Immature natural killer cell (primary cell): ENCODE measurements at places on chromosomes 12 and 14. TPM values are rescaled to one million over a fixed set of nuclear protein-coding genes. Genes with fewer than 3 reads are reported as not detected.

The SLC6A15 gene
- not detected for polyA plus RNA-seq

The HOXC12 gene
- polyA plus RNA-seq = not detected

The ASPG gene
- not detected for polyA plus RNA-seq

The KRT6A gene
- polyA plus RNA-seq = not detected

The GPR84 gene
- polyA plus RNA-seq = not detected

The LHX5 gene
- not detected for polyA plus RNA-seq

The CLEC4E gene
- polyA plus RNA-seq = not detected

DNA sequence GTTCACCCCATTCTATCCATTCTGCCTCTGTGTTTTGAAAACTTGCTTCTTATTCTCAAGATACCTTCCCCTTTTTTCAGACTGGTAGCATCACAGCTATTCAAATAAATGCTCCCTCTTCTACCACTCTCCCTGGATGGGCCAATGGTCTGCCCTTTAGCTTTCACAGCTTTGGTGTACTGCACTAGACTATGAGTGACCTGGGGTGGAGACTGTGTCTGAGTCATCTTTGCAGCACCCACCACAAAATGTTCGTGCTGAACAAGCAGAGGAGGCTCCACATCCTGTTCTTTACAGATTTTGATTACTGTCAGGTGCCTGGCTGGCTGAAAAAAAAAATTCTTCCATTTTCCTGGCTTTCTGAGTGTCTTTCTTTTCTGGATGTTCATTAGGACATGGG, 1104.1 kb upstream of the TMEM132C start:
- H3K27me3 ChIP-seq = peaks cover 4% of the 10 kb centered on the region
- H3K36me3 ChIP-seq = no peaks in the 10 kb centered on the region
- peak; percentile 68 for DNase-seq
- peaks cover 42% of the 10 kb centered on the region for H3K4me1 ChIP-seq

DNA sequence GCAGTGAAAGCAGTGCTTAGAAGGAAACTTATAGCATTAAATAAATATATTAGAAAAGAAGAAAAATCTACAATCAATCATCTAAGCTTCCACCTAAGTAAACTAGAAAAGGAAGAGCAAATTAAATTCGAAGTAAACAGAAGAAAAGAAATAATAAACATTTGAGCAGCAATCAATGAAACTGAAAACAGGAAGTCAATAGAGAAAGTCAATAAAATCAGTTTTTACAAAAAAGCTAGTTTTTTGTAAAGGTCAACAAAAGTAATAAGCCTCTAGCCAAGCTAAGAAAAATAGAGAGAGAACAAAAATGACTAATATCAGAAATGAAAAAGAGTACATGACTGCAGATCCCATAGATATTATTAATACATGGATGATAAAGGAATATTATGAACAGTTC, 34.2 kb upstream of the KTN1 start:
- H3K36me3 ChIP-seq = no peaks in the 10 kb centered on the region
- H3K4me3 ChIP-seq = no peak overlapping the region
- H3K4me1 ChIP-seq = no peaks in the 10 kb centered on the region
- DNase-seq = no peak
- no peak overlapping the region for H3K27ac ChIP-seq

DNA sequence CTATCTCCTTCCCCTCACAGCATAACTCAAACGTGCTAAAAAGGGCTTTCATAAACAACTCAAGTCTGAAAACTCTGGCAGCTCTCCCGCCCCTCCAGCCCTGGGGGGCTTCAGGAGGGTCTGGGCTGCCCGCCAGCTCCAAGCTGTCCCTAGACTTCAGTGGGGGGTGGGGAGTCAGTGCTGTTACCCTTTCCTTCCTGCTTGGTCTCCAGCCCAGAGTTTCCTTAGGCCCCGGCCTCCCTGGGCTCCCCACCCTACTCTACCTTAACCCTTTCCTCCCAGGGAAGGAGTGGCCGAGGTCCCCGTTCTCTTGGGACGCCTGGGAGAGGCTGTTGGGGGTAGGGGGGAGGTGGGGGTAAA, 530 bp upstream of the NYNRIN start:
- H3K36me3 ChIP-seq = no peaks in the 10 kb centered on the region
- H3K27ac ChIP-seq = no peak overlapping the region
- peaks cover 5% of the 10 kb centered on the region for H3K27me3 ChIP-seq
- no peak overlapping the region for H3K4me3 ChIP-seq
- peaks cover 13% of the 10 kb centered on the region for H3K4me1 ChIP-seq

- H3K4me1 ChIP-seq = peaks cover 74% of the 10 kb centered on the region
- H3K4me3 ChIP-seq = peak overlapping the region; percentile 99
Measured at GRCh38 chr12:9649532-9649940, 20.0 kb upstream of the CLEC2D start.

DNA sequence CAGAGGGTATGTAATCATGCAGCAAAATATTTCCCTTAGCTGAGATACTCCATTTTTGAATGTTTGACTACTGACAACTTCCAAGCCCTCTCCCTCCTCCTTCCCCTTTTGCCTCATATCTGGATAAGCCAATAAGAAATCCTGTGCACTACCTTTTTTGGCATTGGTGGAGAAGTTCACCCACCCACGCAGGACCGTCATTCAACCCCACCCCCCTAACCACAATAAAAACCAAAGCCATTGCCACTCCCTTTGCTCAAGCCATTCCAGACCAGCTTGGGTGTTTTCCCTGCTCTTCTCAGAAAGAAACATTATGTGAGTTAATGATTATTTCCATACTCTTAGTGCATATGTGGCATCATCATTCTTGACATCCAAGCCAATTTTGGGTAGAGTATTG, 176.7 kb downstream of the PTPN11 start:
- H3K4me1 ChIP-seq = no peaks in the 10 kb centered on the region
- no peak for DNase-seq
- no peaks in the 10 kb centered on the region for H3K36me3 ChIP-seq
- H3K27me3 ChIP-seq = peaks cover 3% of the 10 kb centered on the region
- H3K27ac ChIP-seq = no peak overlapping the region

GRCh38 chr12:10829994-10830393, 3.8 kb upstream of the TAS2R10 start:
- no peaks in the 10 kb centered on the region for H3K36me3 ChIP-seq
- H3K4me3 ChIP-seq = no peak overlapping the region
- H3K4me1 ChIP-seq = no peaks in the 10 kb centered on the region
- peaks cover 2% of the 10 kb centered on the region for H3K27me3 ChIP-seq
- no peak for DNase-seq

DNA sequence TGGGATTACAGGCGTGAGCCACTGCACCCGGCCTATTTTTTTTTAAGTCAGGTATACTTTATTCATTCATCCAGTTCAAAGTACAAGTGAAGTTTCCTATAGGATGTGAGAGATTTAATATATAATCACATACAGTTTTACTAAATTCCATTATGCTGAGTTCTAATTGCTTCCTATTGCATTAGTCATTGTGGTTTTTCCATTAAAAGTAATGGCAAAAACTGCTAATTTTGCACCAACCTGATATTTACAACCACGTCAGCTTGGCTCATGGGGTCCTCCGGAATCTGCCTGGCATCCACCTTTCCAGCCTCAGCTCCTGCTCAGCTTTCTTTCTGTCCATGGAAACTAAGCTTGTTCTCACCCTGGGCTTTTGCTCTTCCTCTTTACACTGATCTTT, 67.0 kb upstream of the CSRP2 start:
- DNase-seq = no peak
- H3K27me3 ChIP-seq = no peaks in the 10 kb centered on the region
- H3K36me3 ChIP-seq = no peaks in the 10 kb centered on the region
- no peak overlapping the region for H3K27ac ChIP-seq

- DNase-seq = peak; percentile 49
- H3K4me1 ChIP-seq = peaks cover 86% of the 10 kb centered on the region
- peaks cover 56% of the 10 kb centered on the region for H3K36me3 ChIP-seq
- peak overlapping the region; percentile 99 for H3K27ac ChIP-seq
Measured at GRCh38 chr14:24632336-24632735, 1.7 kb downstream of the GZMB start.

DNA sequence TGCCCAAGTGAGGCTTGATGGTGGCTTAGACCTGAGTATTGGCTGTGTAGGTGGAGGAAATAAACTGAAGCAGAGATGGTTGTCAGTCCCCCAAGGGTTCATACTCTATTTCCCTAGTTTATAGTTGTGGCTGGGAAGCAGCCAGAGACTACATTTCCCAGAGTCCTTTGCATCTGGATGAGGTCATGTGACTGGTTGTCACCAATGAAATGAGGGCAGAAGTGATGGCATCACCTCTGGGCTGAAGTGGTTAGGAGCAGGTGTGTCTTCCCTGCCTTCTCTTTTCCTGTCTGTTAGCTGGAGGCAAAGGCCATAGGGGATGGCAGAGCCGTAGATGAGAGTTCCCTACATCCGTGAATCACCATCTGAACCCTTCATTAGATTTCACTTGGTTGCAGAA, 16.3 kb upstream of the NOS1 start:
- H3K36me3 ChIP-seq = no peaks in the 10 kb centered on the region

DNA sequence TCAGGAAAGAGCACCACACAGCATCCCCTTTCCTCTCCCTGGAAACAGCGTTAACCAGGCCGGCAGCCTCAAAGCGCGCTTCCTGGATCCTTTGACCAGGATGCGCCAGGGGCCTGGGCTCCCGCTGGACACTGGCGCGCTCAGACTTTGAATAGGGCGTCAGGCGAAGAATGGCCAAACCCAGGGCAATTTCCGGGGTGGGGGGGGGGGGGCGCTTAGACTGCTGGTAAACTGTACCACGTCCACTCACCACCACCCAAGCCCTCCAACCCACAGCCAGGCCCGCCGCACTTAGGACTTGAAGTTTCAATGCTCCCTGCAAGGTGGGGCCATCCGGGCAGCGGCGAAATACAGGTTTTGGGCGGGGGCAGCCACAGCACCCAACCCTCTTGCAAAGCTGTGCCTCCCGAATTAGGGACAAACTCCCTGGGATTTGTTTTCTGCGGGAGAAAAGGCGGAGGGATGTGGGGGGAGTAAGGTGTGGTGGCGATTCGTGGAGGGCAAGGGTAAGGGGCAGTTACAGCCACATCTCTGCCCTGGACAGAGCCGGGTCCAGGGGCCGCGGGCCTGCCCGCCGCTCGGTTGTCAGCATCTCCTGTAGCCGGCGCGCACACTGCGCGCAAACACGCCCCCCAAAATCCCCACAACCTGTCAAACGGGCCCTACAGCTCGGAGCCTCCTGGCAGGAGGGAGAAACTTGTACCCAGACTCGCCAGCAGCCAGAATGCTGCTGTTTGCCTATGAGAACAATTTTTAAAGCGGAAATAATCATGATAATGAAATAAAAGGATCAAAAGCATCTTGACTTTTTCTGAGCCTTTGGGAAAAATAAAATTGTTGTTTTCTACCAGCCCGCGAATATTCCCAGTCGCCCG, 958 bp downstream of the RTN1 start:
- no peak for DNase-seq
- H3K4me1 ChIP-seq = peaks cover 8% of the 10 kb centered on the region
- H3K36me3 ChIP-seq = no peaks in the 10 kb centered on the region
- H3K27ac ChIP-seq = no peak overlapping the region

DNA sequence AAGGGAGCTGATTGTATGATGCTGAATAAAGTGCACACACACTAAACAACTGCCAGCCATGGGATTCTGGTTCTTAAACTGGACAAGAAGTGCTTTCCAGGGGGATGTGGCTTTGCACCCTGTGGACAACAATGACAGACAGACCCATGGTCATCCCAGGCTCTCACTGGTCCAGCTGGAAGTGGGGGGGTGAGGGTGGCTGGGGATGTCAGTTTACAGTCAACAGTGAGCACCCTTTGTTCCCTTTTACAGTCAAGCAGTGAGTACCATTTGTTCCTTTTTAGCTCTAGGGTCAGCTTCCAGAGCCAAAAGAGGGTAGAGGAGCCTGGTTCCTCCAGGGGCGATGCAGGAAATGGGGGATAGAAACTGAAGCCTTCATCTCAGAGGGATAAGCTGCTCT, 100.7 kb downstream of the SMOC1 start:
- H3K4me3 ChIP-seq = no peak overlapping the region
- no peaks in the 10 kb centered on the region for H3K36me3 ChIP-seq
- DNase-seq = no peak

GRCh38 chr14:29273513-29273912, 506.9 kb downstream of the FOXG1 start:
- peaks cover 3% of the 10 kb centered on the region for H3K27me3 ChIP-seq
- no peak for DNase-seq
- no peak overlapping the region for H3K27ac ChIP-seq
- H3K4me1 ChIP-seq = no peaks in the 10 kb centered on the region
- H3K4me3 ChIP-seq = no peak overlapping the region

- H3K4me3 ChIP-seq = peak overlapping the region; percentile 60
- H3K36me3 ChIP-seq = no peaks in the 10 kb centered on the region
- H3K27me3 ChIP-seq = peaks cover 3% of the 10 kb centered on the region
- peaks cover 28% of the 10 kb centered on the region for H3K4me1 ChIP-seq
- DNase-seq = peak; percentile 58
Measured at GRCh38 chr12:12807970-12808702, 5.0 kb upstream of the DDX47 start.

DNA sequence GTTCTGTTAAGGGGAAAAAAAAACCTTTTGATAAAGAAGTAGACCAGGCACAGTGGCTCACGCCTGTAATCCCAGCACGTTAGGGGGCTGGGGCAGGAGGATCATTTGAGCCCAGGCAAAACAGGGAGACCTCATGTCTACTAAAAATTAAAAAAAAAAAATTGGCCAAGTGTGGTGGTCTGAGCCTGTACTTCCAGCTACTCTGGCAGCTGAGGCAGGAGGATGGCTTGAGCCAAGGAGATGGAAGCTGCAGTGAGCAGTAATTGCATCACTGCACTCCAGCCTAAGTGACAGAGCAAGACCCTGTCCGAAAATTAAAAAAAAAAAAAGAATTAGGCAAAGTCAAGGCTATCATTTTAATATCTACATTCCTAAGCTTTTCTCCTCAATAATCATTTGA, 124.8 kb upstream of the CPM start:
- H3K4me1 ChIP-seq = no peaks in the 10 kb centered on the region
- peaks cover 13% of the 10 kb centered on the region for H3K27me3 ChIP-seq

- no peaks in the 10 kb centered on the region for H3K4me1 ChIP-seq
- DNase-seq = no peak
- no peaks in the 10 kb centered on the region for H3K36me3 ChIP-seq
- no peaks in the 10 kb centered on the region for H3K27me3 ChIP-seq
- no peak overlapping the region for H3K27ac ChIP-seq
Measured at GRCh38 chr14:51290132-51290531, 50.1 kb downstream of the TMX1 start.

DNA sequence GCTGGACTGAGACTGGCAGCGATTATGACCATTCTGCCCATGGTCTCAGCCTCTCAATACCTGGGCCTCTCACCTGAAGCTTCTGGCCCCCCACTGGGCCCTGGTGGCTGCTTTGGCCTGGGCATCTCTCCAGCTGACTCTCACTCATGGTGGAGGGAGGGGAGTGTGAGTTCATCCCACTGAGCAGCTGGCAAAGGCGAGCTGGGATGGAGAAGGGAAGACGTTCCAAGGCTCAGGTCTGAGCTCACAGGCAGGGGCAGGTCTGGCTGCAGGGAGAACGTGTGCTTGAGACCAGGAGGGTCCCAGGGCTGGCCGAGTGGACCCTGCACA, 103.5 kb downstream of the TMEM121 start:
- H3K4me3 ChIP-seq = no peak overlapping the region
- no peaks in the 10 kb centered on the region for H3K4me1 ChIP-seq

DNA sequence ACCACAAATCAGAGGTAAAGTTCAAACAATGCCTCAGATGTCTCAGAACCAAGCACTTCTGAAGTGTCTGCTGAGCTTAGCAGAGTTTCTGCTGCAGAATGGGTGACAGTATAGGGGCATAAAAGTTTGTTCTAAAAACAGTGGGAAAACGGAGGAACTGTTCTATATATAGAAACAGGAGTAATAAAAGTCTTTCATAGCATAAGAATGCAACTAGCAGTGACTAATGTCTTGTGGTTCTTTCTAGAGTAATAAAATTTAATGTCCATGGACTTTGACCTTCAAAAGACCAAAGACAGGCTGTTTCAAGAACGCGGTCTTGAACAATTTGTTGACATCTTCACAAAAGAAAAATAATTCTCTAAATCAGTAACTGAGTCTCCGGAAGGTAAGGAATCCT, 107.5 kb upstream of the FAR2 start:
- H3K4me1 ChIP-seq = no peaks in the 10 kb centered on the region
- H3K27ac ChIP-seq = no peak overlapping the region
- DNase-seq = no peak
